ENCODE measurements at places on chromosomes 13 and 19.

- no peak for DNase-seq
Measured at GRCh38 chr19:9782338-9782737, 13.8 kb upstream of the ZNF846 start.

GRCh38 chr13:36370108-36370429, 23.9 kb upstream of the SPART start:
- DNase-seq, result no peak

DNA sequence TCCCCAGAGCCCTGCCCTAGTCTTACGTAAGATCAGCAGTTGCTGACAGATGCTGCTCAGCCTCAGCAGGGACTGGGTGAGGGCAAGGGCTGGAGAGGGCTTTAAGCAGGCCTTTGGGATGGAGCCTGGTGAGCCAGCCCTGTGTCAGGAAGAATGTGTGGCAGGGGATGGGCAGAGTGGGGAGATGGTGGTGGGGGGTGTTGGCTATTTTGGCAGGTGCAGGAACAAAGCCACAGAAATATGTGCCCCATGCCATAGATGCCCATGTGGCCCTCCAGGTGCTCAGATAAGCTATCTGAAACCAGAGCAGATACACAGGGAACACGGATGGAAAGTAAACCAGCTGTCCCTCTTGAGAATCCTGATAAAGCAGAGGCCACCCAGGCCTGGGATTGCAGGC, 1325.0 kb downstream of the UQCRFS1 start:
- DNase-seq, result no peak

DNA sequence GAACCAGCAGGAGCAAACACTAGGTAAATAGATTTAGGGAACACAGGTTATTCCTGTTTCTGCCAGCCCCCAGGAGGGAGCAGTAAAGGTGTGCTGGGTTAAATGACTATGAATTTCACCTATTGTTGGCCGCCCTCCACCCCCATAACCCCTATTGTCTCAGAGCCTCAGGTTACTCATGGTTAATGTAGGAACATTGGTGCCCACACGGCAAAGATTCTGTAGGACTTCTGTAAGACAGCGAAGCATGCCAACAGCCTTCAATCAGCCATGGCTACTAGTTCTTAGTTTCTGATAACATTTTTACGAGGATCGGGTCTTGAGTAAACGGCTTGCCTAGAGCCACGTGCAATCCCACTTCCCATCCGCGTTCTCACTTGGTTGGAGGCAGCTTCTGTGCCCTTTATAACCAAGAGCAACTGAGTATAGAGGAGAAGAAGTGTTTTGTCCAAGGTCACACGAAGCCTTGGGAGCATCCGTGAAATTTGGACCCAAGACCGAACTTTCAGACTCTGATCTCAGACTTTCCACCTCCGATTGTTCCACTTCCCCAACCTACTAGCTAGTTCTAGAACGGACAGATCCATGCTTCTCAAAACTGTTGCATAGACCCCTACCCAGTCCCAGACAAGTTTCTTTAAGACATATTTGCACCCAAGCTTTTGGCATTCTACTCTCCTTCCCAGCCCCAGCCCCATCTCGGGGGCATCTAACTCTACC, 5.1 kb upstream of the CACNG8 start:
- DNase-seq, result no peak

- no peak for DNase-seq
Measured at GRCh38 chr13:96741779-96742178, 252.5 kb downstream of the OXGR1 start.

DNA sequence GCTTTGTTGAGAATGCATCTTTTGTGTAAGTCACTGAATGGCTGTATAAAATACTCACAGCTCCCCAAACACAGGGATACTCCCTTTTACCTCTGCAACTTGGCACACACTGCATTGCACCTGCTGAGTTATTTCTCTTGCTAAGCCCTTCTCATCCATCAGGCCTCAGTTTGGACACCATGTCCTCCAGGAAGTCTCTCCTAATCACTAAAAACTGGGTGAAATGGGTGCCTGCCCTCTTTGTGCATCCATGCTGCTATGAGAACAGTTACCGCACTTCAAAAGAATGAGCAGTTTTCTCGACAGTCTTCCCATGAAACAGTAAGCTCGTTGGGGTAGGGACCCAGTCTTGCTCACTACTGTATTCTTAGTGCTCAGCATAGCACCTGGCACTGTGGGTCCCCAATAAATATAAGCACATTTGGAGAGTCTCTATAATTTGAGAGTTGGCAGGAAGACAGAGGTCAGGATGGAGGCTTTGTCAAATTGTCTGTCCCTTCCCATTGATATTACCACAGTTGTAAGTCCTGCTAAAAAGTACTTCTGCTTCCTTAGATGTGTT, 4.6 kb upstream of the SLC25A30 start:
- DNase-seq, result no peak
